Neuronal stem cell (in vitro differentiated cells): ENCODE measurements at places on chromosomes 12 and 14.

DNA sequence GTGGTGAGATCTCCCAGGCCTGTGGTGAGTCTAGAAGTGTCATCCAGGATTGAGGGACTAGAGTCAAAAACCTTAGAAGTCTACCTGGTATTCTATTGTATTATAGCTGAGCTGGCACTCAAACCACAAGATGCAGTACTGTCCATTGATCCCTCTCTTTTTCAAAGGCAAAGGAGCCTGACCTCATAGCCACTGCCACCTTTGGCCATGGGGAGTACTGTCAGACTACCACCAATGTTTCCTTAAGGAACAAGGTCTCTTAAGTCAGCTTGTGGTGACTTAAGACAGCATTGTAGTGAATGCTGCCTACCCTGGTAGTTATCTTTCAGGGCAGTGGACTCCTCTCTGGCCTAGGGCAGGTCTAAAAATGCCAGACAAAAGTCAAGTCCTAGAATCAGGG is 878.0 kb upstream of the MDGA2 start:
- DNase-seq = no peak

DNA sequence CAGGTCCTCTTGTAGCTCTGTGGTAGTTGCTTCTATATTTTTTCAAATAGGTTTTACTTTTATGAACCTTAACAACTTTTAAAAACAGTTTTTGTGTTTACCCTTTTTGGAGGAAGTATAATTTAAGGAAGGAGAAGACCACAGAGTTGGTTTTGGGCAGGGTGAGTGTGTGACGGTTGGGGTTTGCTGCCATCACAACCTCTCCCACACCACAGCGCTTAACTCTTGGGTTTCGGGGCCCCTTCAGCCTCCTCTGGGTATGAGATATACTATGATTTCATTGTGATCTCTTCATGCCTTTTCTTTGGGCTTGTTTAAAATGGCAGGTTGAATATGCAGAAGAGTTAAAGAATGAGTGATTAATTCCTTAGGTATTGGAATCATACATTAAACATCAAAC is 228.7 kb upstream of the CRY1 start:
- no peak for DNase-seq

DNA sequence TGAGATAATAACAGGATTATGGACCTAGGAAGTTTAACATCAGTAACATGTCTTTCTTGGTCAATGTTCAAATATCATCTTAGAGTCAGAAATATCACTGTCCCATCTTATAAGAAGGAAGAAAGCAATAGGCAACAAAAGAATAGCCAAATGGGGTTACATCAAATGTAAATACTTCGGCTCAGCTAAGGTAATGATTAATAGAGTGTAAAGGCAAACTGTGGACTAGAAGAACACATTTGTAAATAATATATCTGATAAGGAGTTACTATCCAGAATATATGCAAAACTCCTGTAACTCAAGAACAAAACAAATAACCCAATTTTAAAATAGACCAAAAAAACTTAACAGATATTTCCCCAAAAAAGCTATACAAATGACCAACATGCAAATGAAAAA is 630.3 kb downstream of the RPS29 start:
- no peak for DNase-seq

GRCh38 chr14:65462411-65462810 is 49.9 kb downstream of the FUT8 start:
- no peak for DNase-seq

DNA sequence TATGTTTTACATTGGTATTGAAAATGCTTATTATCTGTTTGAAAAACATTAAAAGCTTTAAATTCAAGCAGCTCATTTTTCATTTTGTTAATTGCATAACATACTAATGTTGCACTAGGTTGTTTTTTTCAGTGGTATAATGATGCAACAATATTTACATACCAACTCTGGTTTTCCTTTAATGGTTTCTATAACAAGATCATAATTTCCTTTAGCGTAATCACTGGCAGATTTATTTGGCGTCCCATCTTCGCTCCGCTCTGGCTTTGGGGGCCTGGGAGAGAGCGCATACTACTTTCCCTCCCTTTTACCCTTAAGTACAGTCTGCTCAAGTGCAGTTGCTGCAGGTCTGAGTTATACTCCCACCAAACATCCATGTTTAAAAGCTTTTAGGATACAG is 574.1 kb downstream of the PRKD1 start:
- DNase-seq = no peak

DNA sequence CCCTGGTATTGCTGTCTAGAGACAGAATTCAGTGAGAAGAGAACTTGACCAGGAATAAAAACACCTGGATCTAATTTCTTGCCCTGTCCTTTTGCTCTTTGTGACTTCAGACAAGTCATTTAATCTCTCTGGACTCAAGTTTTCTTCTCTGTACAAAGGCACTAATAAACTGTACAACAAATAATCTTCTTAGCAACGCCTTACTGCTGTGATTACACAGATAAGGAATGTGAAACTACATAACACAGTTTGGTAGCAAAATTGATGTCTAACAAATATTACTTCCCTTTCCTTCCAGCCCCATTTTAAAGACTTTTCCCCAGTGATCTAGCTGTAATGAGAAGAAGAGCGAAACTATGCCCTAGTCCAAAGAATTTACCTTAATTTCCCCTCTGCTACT is 69.3 kb downstream of the BCAT1 start:
- DNase-seq = no peak

DNA sequence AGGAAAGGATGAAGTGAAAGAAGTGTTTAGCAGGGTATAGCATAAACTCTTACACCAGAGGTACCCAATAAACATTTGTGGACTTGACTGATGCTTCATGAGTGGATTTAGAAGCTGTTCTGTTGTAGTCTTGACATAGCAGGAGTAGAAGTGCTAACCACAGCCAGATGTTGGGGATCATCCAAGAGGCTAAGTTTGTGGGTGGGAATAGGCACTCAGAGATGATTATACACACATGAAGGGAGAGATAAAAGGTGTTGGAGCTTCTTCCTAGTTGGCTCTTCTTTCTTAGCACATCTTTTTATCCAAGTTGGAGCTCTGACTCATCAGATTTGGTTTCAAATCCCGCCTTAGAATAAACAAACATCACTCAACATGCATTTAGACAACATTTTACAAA is 166.7 kb upstream of the E2F7 start:
- DNase-seq = no peak

DNA sequence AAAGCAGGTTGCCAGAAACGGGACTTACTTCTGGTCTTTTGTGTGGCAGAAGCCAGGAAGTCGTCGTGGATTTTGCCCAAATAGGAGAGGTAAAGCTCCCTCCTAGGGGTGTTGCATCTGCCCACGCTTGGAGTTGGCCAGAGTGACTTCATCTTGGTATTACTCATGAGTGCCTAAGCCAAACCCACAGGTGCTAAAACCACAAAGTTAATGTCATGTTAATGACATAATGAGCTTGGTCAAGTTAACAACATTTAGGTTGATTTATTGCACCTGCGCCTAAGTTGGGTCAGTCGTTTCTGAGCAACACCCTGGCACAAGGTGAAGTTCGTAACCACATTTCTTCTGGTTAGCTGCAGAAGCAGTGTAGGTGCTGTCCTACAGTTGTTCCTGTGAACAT is 225.2 kb downstream of the FUT8 start:
- no peak for DNase-seq

GRCh38 chr12:30361145-30361544 is 334.5 kb downstream of the IPO8 start:
- DNase-seq = no peak

GRCh38 chr14:79186523-79186922 is 1016.4 kb downstream of the NRXN3 start:
- no peak for DNase-seq

DNA sequence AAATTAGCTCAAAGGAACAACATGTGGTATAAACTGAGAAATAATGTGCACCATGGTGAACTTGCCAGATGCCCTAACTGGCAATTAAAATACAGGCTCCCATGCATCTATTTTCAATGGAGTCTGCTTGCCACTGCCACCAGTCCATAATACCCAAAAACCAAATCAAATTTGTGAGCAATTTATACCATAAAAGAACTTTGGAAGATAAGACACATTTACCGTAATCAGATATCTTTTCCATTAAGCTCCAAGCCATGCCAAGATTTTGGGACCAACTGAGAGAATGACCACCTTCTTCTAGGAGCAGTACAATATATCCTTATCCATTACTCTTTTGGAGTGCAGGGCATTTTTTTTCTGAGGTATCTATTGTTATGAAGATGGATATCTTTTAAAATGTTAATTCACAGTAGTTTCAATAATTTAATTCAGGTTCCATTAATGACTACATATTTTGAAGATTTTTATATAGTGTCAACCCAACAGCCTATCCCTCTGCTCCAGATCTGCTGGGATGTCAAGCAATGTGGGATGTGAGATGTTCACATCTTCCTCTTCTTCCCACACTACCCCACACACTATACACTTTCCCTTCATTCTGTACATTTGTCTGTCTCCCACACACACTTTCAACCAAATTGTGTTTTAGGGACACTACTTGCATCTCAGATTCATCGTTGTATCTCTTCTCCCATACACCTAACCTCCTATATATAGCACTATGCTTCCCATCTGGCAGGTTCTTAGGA is 53.3 kb downstream of the KIF21A start:
- no peak for DNase-seq

GRCh38 chr12:104641862-104642261 is 185.1 kb downstream of the CHST11 start:
- no peak for DNase-seq

GRCh38 chr14:97039717-97040363 is 242.7 kb downstream of the VRK1 start:
- DNase-seq = no peak

DNA sequence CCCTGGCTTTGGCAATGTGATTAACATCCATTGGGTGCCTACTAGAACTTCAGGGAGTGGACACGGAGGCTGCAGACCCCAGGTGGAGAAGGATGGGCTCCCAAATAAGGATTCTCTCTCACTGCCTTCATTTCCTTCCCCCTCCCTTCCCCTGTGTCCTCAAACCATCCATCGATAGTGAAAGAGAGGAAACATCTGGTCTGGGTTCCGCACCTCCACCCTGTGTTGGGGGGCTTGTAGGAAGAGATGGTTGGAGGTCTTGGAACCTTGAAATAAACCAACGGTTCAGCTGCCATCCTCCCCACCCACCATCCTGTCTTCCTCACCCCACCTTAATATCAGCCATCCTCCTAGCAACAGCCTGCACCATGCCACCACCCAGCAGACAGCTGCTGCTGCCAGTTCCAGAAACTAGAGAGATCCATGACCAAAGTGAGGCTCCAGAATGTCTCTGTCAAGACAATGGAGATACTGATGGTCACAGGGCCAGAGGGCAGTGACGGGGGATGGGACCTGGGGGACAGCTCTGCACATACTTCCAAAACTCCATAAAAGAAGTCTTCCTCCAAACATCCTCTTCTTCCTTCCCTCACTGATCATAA is 153.1 kb upstream of the CCND2 start:
- no peak for DNase-seq

DNA sequence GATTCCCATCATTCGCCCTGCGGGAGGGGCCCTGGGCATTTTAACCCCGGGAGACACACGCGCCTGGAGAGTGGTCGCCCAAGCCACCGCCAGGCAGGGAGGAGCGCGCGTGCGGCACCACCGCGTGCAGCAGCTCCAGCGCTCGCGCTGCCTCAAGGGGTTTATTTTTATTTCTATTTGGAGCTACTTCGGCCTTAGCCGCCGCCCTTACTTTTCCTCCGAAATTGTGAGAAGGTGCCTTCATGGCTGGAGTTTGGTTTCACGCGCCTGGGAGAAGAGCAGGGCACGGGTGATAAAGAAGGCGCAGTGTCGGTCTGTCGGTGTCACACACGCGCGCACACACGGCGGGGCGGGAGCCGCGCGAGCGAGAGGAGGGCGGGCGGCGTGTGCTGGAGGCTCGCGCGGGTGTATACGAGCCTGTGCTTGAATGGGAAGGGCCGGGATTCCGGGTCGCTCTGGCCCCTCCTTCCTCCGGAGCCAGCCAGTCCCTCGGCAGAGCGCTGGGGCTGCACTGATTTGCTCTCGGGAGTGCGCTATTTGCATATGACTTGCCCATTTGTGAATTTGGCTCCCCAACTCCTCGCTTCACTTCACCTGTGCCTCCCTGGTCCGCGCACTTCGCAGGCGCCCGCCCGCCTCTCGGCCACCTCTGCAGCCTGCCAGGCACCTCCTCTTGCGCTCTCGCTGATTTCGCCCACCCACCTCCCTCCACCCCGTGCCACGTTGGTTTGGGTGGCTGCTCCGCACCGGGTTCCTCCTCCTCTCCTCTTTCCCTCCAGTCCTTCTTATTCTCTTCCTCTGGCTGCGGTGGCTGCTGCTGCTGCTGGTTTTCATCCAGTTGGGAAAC is 932.3 kb downstream of the DIO2 start:
- DNase-seq = peak; percentile 93

- DNase-seq = no peak
Measured at GRCh38 chr12:43198608-43199007, 353.4 kb downstream of the ADAMTS20 start.
